Activated CD4-positive, alpha-beta T cell treated with anti-CD3 and anti-CD28 coated beads, Interleukin-2, amount 10 ng/mL, durations not matched to agents 7 days and 5 days (primary cell): ENCODE measurements at places on chromosomes 1 and 21. TPM values are rescaled to one million over a fixed set of nuclear protein-coding genes. Genes with fewer than 3 reads are reported as not detected.

Gene PPIH
- total RNA-seq: 116 TPM

Gene DCDC2B
- 0.10 TPM for total RNA-seq

Gene RAP1A
- total RNA-seq: 128 TPM

Gene SELENBP1
- not detected for total RNA-seq

Gene NSUN4
- 22.3 TPM for total RNA-seq

Gene CLCA1
- total RNA-seq: not detected

Gene FMN2
- not detected for total RNA-seq

Gene SLC25A44
- total RNA-seq: 28.0 TPM

Gene TMPRSS15
- not detected for total RNA-seq

Gene TOR1AIP1
- total RNA-seq: 70.2 TPM

Gene NCF2
- total RNA-seq: 15.8 TPM

Gene FNBP1L
- 0.58 TPM for total RNA-seq

Gene CFHR2
- total RNA-seq: not detected

Gene FMO2
- total RNA-seq: not detected

Gene RHCE
- total RNA-seq: 0.17 TPM

Gene GNG4
- 0.42 TPM for total RNA-seq

Gene AMY2A
- total RNA-seq: not detected

Gene KRTAP10-5
- total RNA-seq: not detected

Gene CLDN14
- not detected for total RNA-seq

Gene ETV3L
- total RNA-seq: not detected

Gene TSSK3
- 1.5 TPM for total RNA-seq

Gene URB1
- total RNA-seq: 16.9 TPM

Gene LDLRAD1
- total RNA-seq: not detected

Gene MEGF6
- 26.6 TPM for total RNA-seq

Gene LRRIQ3
- total RNA-seq: 1.5 TPM

Gene HSD3B1
- total RNA-seq: not detected

Gene CRYBG2
- 2.2 TPM for total RNA-seq

Gene ZNF593OS
- not detected for total RNA-seq

Gene ANKRD65
- not detected for total RNA-seq

Gene MPL
- not detected for total RNA-seq

Gene DPT
- total RNA-seq: not detected
